ENCODE measurements at places on chromosomes 4 and X.

DNA sequence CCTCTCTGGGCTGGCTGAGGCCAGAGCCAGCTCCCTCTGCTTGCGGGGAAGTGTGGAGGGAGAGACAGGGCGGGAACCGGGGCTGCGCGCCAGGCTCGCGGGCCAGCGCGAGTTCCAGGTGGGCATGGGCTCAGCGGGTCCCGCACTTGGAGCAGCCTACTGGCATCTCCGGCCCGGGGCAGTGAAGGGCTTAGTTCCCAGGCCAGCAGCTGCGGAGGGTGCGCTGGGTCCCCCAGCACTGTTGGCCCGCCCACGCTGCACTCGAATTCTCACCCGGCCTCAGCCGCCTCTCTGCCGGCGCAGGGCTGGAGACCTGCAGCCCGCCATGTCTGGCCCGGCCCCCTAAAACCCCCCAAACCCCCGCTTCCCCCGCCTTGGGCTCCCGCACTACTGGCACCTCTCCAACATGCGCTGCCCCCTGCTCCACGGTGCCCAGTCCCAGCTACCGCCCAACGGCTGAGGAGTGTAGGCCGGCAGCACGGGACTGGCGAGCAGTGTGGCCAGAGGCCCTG, 33.8 kb upstream of the FAT4 start:
- DNase-seq, result no peak

DNA sequence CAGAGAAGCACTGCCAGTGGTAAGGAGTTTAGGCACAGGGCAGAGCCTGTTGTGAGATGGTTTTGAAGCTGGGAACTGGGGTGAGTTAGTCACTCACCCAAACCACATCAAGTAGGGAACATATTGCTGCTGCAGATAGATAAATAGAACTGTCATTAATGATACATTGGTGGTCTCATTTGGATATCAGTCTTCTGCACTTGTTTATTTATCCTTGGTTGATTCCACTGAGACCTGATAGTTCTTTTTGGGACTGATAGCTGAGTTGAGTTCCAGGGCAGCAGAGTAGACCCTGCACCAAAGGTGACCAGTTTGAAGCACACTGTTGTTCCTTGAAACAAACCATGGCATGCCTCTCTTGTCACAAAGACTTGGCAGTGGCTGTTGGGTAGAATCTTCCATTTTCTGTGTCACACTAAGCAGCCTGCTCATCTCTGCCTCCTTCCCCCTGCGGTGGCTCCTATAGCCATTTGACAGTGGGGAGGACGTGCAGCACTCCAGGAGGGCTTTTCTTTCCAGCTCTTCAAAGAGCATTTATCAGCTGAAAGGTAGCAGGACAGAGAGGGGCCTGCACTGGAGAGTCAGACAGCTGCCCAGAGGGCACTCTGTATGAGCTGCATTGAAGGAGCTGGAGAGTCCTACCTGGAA, 59.7 kb upstream of the TMEM164 start:
- DNase-seq, result no peak

DNA sequence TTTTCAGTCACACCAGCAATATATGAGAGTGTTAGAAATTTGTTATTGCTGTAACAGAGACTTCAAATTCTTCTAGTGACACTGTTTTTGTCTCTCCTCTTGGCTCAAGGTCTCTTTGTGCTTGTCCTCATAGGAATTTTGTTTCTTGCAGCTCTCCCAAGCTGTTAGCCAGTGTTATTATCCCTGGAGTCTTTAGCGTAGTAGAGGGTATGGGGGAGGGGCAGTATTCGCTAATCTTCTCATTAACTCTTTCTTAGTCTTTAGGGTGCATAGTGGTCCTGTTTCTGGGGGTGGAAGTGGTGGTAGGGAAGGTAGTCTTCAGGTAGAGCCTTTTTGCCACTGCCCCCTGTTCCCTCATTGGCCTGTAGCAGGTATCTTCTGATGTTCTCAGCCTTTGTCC, 79.4 kb downstream of the JADE3 start:
- no peak for DNase-seq

GRCh38 chr4:151627491-151627890, 133.3 kb downstream of the GATB start:
- DNase-seq, result no peak

DNA sequence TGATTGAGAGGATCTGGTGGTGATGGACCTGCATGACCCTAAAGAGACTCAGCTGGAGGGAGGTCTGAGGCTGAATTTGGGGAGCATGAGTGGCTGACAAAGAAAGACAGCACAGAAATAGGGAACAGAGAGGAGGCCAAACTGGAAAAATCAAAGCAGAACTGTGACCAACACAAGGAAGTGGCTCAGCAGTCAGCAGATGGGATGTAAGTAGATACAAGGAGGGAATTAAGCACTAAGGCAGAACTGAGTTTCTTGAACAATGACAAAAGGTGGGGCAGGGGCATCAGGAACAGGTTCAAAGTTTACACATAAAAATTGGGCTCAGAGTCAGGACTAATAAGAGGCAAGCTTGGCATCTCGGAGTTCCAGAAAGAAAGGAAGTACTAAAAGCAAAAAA, 144.3 kb upstream of the KLF3 start:
- no peak for DNase-seq

- DNase-seq, result peak; percentile 21
Measured at GRCh38 chr4:38687571-38688011, 23.6 kb downstream of the KLF3 start.

DNA sequence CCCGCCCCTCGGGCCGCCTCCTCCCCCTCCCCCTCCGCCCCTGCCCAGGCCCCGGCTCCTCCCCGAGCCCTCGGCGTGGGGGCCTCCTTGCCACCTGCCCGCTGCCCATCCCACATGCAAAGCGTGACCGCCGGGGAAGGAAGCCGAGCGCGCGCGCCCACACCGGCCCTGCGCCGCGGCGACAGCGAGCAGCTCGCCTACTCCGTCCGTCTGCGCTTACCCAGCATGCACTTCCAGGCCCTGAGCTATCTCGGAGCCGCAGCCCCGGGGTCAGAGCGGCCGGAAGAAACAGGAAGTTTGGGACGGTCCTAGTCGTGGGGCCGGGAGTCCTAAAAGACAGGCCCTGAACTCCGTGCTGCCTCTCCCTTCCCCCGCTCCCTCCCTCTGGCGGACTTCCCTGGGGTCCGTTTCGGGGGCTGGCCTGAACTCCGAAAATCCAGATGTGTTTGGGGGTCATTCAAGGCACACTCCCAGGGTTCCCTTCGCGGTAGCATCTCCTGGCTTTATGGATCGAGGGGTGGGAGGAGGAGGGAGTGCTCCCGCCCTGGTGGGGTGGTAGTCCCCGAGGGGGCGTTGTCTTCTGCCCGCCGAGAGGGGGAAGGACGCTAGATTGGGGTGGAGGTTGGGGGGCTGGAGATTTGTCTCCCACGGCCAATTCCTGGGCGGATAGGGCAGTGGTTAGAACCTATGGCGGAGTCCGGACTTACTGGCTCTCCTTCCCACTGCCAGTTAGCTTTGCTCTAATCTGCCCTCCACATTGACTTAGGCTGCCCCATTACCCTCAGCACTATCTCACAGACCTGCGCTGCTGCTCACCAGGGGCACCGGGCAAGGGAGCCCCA, 25.0 kb upstream of the BCORL1 start:
- peak; percentile 31 for DNase-seq

- no peak for DNase-seq
Measured at GRCh38 chr4:184406958-184407391, 67.4 kb downstream of the IRF2 start.

GRCh38 chrX:3426552-3426951, 80.1 kb upstream of the MXRA5 start:
- no peak for DNase-seq

DNA sequence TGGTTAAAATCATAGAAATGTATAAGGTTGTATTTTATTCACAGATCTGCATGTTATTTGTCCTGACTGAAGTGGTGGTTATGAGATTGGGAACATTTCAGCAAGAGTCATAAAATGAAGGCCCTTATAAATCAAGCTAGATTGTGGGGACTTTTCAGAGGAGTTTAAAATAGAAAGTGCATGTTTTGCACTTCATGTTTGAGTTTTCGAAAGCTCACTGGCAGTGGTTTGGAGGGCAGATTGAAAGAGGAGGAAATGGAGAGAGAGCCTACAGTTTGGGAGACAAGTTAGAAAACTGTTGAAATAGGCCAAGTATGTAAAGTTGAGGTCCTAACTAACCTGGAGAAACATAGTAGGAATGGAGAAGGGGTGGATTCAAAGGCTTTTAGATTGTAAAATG, 124.9 kb downstream of the KDM6A start:
- no peak for DNase-seq

DNA sequence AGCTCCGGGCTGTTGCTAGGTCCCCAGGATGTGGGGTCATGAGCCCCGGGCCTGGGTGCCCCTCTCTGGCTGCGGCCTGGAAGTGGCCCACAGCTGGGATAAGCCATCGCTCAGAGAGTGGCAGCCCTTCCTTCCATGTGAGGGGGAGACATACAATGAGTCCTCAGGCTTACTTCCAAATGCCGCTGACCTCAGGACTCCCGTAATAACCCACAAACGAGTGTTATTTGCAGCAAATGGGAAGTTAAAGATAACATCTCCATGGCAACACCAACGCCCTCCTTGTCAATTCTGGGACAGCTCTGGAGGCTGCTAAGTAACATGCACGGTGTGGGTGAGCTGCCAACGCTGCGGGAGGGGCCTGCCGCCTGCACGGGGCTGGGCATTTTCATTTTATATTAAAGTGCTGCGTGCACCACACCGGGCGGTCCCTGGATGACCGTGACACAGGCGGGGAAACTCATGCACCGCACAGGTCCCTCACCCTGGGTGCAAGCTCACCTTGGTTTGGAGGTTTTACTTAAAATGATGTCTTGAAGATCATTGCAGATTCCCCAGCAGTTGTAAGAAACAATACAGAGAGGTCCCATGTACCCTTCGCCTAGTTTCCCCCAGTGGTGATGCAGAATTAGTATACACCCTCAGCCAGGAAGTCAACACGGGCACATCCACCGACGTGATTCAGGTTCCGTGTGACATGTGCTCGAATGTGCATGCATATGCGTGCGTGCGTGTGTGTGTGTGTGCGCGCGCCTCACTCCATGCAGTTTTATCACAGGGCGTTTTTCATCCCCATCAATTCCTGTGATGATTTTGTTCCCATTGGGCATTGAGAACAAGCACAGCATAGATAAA, 79.4 kb downstream of the ABLIM2 start:
- DNase-seq, result no peak

DNA sequence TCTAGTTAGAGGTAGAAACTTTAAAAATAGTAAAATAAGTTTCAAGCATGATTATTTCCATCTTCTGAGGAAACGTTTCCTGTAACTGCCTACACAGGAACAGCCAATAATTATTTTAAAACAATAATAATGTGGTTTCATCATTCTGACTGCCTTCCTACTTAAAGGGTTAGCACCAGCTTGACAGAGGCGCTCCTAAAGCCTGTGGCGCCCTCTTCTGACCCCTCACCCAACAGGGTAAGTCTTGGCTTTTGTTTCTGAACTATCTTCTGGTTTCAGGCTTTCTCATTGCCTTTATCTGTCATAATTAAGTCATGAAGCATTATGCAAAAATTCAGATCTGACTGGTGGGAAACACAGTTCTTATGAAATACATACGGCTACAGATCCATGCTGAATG, 96.7 kb downstream of the ITM2A start:
- DNase-seq, result peak; percentile 82

DNA sequence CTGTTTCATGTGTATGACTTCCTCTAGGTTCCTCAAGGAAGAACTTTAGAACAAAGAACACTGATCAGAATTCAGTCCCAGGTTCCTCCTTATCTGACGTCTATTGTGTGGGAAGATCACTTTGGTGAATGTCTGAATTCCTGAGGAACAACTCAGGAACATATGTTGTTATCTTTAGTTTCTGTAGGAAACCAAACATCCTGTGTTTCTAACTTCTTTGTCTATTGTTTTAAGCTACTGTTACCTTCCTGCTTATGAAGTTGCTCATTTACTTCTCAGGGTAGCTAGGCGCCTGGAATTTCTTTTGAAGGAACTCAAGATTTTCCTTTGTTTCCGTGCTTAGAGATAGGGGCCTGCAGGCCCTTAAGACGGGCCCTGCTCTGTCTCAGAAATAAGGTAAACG, 46.2 kb downstream of the MAGEB5 start:
- no peak for DNase-seq

DNA sequence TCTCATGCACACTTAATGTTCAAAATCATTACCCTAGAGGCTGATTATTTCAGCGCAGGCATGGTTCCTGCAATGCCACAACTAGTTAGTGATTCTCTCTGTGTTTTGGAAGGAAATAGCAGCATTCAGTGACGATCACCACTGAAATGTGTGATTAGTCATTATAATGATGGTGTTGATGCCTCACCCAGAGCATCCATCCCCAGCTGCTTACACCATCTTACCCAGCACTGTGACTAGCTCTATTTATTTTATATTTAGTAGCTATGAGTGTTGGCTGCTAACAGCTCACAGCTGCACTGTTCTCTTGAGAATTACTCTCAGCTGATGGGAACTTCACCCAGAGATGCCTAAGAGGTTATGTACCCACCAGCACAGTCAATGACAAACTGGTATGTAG, 60.5 kb upstream of the TSPAN7 start:
- no peak for DNase-seq

GRCh38 chr4:74942918-74943253, 10.0 kb downstream of the PARM1 start:
- DNase-seq, result no peak

DNA sequence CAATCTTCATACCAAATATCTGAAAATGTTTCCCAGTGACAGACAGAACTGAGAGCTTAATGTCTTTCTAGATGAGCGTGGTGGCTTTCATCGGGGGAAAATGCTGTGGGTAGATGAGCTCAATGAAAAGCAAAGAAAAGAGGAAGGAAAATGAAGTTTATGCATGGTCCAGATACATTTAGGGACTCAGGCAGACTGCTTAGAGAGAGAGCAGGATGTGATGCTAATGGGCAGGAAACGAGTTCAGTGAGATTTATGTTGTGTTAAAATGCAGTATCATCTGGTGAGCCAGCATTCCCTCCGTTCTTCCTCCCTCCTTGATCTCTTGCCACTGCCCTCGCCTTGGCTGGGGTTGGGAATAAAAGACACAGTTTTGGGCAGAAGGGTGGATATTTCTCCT, 229.2 kb downstream of the GBA3 start:
- no peak for DNase-seq

DNA sequence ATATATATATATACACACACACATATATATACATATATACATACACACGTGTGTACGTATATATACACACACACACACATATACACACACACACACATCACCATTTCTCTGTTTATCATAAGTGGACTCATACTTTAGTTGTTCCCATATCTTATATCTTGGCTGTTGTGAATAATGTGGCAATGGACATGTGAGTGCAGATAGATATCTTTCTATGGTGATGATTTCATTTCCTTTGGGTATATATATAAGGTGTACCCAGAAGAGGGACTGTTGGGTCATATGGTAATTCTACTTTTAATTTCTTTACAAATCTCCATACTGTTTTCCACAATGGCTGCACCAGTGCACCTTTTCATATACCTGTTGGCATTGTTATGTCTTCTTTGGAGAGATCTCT, 105.9 kb downstream of the LARP1B start:
- no peak for DNase-seq

- peak; percentile 5 for DNase-seq
Measured at GRCh38 chr4:13547485-13548041, 3.3 kb upstream of the NKX3-2 start.

Data from CD4-positive, alpha-beta T cell treated with Interleukin-4 for 4 hours (primary cell).